ENCODE measurements at places on chromosomes 6 and 20. TPM values are rescaled to one million over a fixed set of nuclear protein-coding genes. Genes with fewer than 3 reads are reported as not detected.

DNA sequence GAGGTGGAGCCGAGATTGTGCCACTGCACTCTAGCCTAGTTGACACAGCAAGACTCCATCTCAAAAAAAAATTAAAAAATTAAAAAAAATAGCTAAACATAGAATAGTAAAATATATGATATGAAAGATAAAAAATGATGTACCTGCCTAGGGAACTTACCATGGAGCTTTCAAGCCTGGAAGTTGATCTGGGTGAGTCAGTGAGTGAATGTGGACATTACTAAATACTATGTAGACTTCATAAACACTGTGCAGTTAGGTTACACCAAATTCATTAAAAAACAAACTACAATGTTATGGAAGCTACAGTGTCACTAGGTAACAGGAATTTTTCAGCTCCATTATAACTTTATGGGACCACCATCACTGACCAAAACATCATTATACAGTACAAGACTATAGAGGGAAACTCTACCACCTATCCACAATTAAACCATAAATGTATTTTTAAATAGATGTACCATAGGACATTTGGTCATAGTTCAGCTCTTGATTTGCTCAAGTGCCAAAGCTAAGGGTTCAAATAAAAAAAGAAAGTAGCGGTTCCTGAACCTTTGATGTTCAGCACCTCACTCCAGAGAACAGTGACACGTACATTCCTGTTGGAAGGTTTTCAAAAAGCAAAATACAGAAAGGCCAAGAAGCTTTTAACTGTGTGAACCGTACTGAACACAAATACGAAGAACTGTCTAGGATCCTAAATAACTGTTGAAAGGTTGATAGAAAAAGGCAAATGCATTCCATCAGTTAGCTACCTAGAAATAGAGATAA lies 52.4 kb upstream of the SPDEF start:
- DNase-seq, result no peak
- H3K4me1 ChIP-seq, result peaks cover 2% of the 10 kb centered on the region
- H3K36me3 ChIP-seq, result peaks cover 7% of the 10 kb centered on the region
- no peak overlapping the region for H3K27ac ChIP-seq
- no peaks in the 10 kb centered on the region for H3K27me3 ChIP-seq

DNA sequence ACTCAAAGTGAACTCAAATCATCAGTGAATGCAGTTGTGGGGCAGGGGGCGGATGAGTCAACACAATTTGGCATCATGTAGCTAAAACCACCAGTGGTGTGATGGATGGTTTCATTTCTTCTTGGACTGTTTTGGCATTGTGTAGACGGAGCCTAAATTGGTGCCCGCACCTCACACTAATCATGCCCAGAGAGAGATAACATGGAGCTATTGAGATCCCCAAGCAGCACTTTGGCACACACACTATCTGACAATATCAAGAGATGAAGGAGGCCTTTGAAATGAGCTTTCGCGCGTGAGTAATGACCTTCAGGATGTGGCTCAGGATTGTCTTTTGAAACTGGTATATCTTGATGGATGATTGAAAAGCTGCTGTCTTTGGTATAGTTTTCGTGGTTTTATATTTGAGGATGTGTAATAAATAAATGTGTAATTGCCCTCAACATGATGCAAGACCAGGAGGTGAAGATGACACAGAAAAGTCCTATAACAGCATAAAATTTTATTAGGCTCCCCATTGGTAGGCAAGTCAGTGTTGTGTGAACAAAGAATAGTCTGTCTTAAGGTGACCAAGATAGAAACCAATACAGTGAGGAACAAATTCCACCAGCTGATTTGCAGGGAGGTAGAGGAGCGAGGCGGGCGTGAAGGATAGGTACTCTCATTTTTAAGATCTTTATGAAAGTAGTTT lies 174.2 kb downstream of the TSHZ2 start:
- DNase-seq, result no peak
- no peak overlapping the region for H3K27ac ChIP-seq
- H3K4me1 ChIP-seq, result peaks cover 10% of the 10 kb centered on the region
- H3K36me3 ChIP-seq, result no peaks in the 10 kb centered on the region

GRCh38 chr6:142058551-142059290 lies 74.0 kb upstream of the GJE1 start:
- peaks cover 6% of the 10 kb centered on the region for H3K4me1 ChIP-seq
- no peaks in the 10 kb centered on the region for H3K36me3 ChIP-seq
- no peak overlapping the region for H3K27ac ChIP-seq
- no peaks in the 10 kb centered on the region for H3K27me3 ChIP-seq
- no peak overlapping the region for H3K4me3 ChIP-seq

GRCh38 chr6:112468359-112468758 lies 121.2 kb downstream of the RFPL4B start:
- H3K4me3 ChIP-seq, result no peak overlapping the region
- no peaks in the 10 kb centered on the region for H3K27me3 ChIP-seq
- no peak overlapping the region for H3K27ac ChIP-seq
- no peaks in the 10 kb centered on the region for H3K36me3 ChIP-seq

DNA sequence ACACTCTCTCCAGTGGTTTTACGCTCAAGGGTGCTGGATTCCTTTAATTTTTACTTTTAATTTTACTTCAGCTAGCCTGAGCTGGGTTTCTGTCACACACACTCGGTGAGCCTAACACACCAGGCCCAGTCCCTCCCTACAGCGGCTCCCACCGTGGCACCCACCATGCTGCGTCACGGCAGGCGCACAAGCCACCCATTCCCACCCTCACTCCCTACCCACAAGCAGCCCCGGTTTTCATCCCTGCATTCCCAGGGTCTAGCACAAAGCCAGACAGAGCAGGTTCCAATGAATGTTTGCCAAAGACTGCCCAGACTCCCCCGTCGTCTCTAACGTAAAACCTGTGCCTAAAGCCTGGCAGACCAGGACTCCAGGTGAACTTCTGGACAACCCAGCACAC lies 50.3 kb downstream of the MYH7B start:
- DNase-seq, result peak; percentile 1
- H3K36me3 ChIP-seq, result peaks cover 68% of the 10 kb centered on the region
- H3K4me1 ChIP-seq, result no peaks in the 10 kb centered on the region
- H3K4me3 ChIP-seq, result no peak overlapping the region
- H3K27ac ChIP-seq, result 0 out of 2 replicates have a peak overlapping the region, but pooled peaks have one; percentile 36

- H3K36me3 ChIP-seq, result no peaks in the 10 kb centered on the region
- H3K27ac ChIP-seq, result peak within 1 kb of the TSS; percentile 89
- DNase-seq, result peak; percentile 82
- H3K4me1 ChIP-seq, result peaks cover 15% of the 10 kb centered on the region
Observed at GRCh38 chr6:146543211-146543939, at the start of gene RAB32. RAB32 (plus strand) TSS chr6:146543833; CDS start chr6:146543872, 39 bp downstream.

- no peaks in the 10 kb centered on the region for H3K36me3 ChIP-seq
- DNase-seq, result no peak
- no peak overlapping the region for H3K4me3 ChIP-seq
- peaks cover 30% of the 10 kb centered on the region for H3K4me1 ChIP-seq
- no peaks in the 10 kb centered on the region for H3K27me3 ChIP-seq
Observed at GRCh38 chr6:129696028-129696418, 14.0 kb downstream of the ARHGAP18 start.

- no peak overlapping the region for H3K27ac ChIP-seq
- peaks cover 91% of the 10 kb centered on the region for H3K27me3 ChIP-seq
- peaks cover 36% of the 10 kb centered on the region for H3K4me1 ChIP-seq
Observed at GRCh38 chr20:63005862-63006539, 763 bp downstream of the BHLHE23 start.

DNA sequence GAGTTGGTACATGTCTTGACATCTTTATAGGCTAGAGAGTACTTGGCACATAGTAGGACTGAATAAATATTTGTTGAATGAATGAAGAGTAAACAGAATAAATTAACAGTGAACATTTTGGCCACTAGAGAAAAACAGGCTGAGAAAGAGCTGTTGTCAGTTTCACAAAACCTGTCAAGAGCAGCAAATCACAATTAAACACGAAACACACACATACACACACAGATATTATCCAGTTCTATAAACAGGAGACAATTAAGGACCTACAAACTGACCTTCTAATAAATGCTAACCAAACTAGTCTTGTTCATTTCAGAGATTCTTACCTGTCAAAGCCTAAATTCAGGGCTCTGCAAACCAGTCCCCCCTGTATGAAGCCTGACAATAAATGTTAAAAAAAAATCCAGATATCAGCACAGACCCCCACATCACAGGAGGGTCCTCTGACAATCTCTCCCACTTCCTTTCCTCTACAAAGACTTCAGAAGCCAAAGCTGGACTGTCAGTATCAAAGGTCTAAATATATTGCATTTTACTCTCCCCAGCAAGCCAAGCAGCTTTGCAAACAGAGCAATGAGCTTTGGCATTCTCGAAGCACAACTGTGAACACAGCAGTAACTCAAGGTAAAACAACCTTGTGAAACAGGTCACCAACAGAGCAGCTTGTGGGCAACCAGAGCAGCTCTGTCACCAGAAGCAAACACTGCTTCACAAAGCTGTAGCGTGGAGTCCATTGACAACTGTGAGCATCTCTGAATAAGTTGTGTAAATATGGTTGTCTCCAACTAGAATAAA lies 229.9 kb downstream of the TBXT start:
- peaks cover 4% of the 10 kb centered on the region for H3K27me3 ChIP-seq
- H3K4me3 ChIP-seq, result no peak overlapping the region
- no peak overlapping the region for H3K27ac ChIP-seq
- H3K36me3 ChIP-seq, result no peaks in the 10 kb centered on the region
- no peaks in the 10 kb centered on the region for H3K4me1 ChIP-seq

DNA sequence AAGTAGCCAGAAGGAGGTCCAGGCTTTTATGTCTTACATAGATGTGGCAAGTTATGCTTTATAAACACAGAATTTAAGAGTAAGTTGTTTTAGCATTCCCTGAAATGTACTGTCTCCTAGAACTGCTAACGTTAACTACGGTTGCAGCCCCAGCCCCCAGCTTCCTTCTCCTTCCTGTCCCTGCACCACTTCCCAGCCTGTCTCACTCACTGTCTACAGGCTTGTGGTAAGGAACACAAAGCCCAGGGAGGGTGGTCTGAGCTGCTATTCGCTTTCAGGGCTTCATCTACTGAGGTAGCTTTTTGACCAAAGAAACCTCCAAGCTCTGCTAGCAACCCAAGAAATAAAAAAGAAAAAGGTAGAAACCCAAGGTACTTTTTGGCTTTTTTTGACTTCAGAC lies 35.9 kb downstream of the PCSK2 start:
- DNase-seq, result no peak
- H3K4me1 ChIP-seq, result peaks cover 8% of the 10 kb centered on the region
- no peaks in the 10 kb centered on the region for H3K27me3 ChIP-seq
- H3K27ac ChIP-seq, result no peak overlapping the region

- no peak overlapping the region for H3K27ac ChIP-seq
- peaks cover 5% of the 10 kb centered on the region for H3K27me3 ChIP-seq
- H3K36me3 ChIP-seq, result peaks cover 17% of the 10 kb centered on the region
- H3K4me3 ChIP-seq, result no peak overlapping the region
Observed at GRCh38 chr20:50200482-50201104, 10.0 kb downstream of the CEBPB start.

DNA sequence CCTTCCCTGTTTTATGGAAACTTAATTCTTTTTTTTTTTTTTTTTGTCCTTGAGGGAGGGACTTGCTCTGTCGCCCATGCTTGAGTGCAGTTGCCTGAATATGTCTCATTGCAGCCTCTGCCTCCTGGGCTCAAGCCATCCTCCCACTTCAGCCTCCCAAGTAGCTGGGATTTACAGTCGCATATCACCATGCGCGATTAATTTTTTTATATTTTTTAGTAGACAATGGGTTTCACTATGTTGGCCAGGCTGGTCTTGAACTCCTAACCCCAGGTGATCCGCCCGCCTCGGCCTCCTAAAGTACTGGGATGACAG lies 654 bp downstream of the TMEM14C start:
- peaks cover 28% of the 10 kb centered on the region for H3K4me1 ChIP-seq
- H3K27me3 ChIP-seq, result no peaks in the 10 kb centered on the region
- peaks cover 34% of the 10 kb centered on the region for H3K36me3 ChIP-seq
- DNase-seq, result no peak
- peak overlapping the region; percentile 97 for H3K4me3 ChIP-seq
- H3K27ac ChIP-seq, result peak overlapping the region; percentile 99

GRCh38 chr20:25238319-25239037 lies 9.4 kb upstream of the PYGB start:
- no peaks in the 10 kb centered on the region for H3K36me3 ChIP-seq
- H3K27ac ChIP-seq, result no peak overlapping the region
- no peaks in the 10 kb centered on the region for H3K27me3 ChIP-seq
- H3K4me3 ChIP-seq, result no peak overlapping the region
- DNase-seq, result no peak
- peaks cover 17% of the 10 kb centered on the region for H3K4me1 ChIP-seq

- H3K36me3 ChIP-seq, result no peaks in the 10 kb centered on the region
- H3K27ac ChIP-seq, result no peak overlapping the region
- peaks cover 60% of the 10 kb centered on the region for H3K4me1 ChIP-seq
- no peak overlapping the region for H3K4me3 ChIP-seq
- DNase-seq, result no peak
- H3K27me3 ChIP-seq, result no peaks in the 10 kb centered on the region
Observed at GRCh38 chr6:111767752-111768430, 105.4 kb downstream of the FYN start.

GRCh38 chr6:2951728-2952127 lies 19.6 kb downstream of the SERPINB6 start:
- DNase-seq, result no peak
- H3K27me3 ChIP-seq, result no peaks in the 10 kb centered on the region
- peaks cover 24% of the 10 kb centered on the region for H3K4me1 ChIP-seq

DNA sequence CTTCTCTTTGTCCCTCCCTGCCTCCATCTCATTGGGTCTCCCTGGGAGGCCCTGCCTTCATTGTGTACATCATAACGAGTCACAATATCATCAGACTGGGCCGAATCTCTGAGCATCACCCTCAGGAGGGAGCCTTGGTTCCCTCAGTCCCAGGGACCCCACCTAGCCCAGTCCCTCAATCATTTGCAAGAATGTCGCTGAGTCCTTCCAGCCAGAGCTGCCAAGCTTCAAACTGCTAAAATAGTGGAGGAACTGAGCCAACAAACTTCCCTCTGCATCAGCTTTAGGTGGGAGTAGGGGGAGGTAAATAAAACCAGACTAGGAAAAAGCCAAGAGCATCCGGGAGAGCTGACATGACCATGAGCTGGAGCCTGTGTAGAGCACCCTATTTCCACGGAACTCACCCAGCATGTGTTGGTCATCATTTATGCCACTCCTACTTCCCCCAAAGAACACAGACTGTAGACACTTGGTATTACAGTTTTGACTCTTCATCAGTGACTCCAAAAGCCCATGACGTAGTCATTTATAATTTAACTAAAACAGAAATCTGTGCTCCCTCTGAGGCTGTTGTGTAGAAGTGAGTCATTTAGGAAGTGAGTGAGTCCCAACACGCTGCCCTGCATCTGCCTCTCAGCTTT lies 28.8 kb upstream of the IL17A start:
- H3K27ac ChIP-seq, result no peak overlapping the region
- H3K4me1 ChIP-seq, result peaks cover 51% of the 10 kb centered on the region
- H3K27me3 ChIP-seq, result no peaks in the 10 kb centered on the region
- H3K4me3 ChIP-seq, result no peak overlapping the region
- H3K36me3 ChIP-seq, result peaks cover 32% of the 10 kb centered on the region

DNA sequence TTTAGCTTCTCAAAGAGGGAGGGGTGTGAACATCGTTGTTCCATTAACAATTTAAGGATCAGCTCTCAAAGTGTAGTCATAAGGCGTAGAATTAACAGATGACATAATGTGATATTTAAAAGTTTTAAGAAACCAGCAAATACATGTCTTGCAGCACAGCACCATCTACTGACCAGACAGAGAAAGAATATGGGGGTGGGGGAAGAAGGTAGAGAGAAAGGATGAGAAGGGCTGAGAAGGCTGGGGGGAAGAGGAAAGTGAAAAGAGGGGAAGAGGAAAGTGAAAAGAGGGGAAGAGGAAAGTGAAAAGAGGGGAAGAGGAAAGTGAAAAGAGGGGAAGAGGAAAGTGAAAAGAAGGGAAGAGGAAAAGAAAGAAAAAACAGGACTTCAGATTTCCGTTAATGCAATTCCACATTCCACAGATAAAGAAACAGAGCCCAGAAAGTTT lies 80.9 kb downstream of the HAO1 start:
- DNase-seq, result peak; percentile 17
- no peaks in the 10 kb centered on the region for H3K36me3 ChIP-seq
- no peak overlapping the region for H3K27ac ChIP-seq

The BPIFB1 gene
- total RNA-seq, result 0.09 TPM

The LKAAEAR1 gene
- total RNA-seq, result 0.73 TPM

The CST11 gene
- total RNA-seq, result not detected

The RSPO3 gene
- not detected for total RNA-seq

The GMEB2 gene
- total RNA-seq, result 14.2 TPM

The SLC4A11 gene
- total RNA-seq, result 39.5 TPM
